Bronchial epithelial cell (primary cell): ENCODE measurements at places on chromosomes 3 and 15.

- no peak for DNase-seq
Measured at GRCh38 chr3:72312339-72312738, 527.4 kb upstream of the PROK2 start.

DNA sequence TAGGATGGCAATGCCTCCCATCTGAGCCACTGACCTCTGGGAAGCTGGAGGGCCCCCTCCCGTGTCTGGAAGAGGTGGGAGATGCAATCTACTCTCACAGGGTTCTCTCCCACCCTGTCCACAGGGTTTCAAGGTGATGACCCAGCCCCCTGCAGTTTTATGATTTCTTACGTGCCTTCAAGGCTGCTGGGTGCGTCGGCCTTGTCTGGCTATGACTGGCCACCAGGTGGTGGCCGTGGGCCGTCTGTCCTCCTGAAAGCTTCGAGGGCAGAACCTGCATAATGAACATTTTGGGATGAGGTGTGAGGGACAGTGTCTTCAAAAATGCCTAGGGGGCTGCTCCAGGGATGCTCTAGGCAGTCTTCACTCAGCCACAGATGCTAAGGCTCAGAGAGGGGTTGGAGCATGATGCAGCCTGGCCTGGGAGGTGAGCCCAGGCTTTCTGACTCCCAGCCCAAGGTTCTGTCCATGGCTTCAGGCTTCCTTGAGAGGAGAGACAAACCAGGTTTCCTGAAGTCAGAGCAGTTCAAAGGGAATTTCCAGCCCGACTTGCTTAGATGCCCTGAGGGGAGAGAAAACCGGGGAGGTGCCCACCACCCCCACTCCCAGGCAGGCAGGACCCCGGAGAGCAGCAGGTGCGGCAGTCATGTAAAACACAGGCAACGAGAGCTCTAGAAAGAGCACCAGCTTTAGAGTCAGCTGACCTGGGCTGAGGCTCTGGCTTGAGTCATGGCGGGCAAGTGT, 18.7 kb downstream of the ISG20 start:
- DNase-seq, result peak; percentile 44

- DNase-seq, result no peak
Measured at GRCh38 chr3:181066143-181067087, 76.9 kb upstream of the DNAJC19 start.

DNA sequence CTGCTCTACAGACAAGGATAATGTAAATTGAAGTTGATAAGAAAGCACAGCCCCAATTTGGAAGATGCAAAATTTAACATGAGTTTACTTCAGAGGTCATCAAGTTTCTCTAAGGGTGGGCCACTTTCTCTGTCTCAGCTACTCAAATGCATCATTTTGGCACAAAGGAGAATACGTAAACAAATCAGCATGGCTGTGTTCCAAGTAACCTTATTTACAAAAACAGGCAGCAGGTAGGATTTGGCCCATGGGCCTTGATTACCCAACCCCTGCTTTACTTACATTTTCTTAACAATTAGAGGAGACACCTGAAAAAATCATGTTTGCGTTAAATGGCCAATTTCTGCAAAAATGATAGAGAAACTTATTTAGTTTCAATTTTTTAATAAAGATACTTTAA, 181.7 kb downstream of the GBE1 start:
- no peak for DNase-seq

GRCh38 chr3:17195192-17195611, 310.4 kb downstream of the PLCL2 start:
- no peak for DNase-seq

GRCh38 chr3:151864423-151865101, 8.9 kb upstream of the SUCNR1 start:
- peak; percentile 87 for DNase-seq

- DNase-seq, result no peak
Measured at GRCh38 chr3:127137757-127138536, 55.0 kb upstream of the PRR23E start.

- DNase-seq, result no peak
Measured at GRCh38 chr3:73070675-73071575, 9.5 kb downstream of the EBLN2 start.

DNA sequence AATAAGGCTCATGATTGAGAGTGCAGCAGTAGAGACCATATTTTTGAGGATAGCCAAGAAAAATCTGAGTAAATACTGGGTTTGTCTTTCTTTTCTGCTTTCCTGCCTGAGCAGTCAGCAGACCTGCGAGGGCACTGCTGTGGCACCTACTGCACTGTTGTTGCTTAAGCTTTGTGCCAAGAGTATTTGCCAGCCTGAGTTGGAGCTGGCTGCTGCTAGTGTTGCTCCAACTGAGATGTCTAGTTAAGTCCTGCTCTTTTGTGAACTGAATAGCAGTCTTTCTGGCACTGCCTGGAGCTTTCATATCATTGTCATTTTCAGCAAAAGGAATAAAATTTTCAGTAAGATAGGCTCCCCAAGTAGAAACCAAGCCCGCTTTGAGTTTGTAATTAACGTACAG, 214.5 kb upstream of the P2RY1 start:
- no peak for DNase-seq

- DNase-seq, result peak; percentile 55
Measured at GRCh38 chr15:69424748-69425413, 10.7 kb downstream of the KIF23 start.

GRCh38 chr3:55426486-55426885, 60.6 kb downstream of the WNT5A start:
- no peak for DNase-seq

DNA sequence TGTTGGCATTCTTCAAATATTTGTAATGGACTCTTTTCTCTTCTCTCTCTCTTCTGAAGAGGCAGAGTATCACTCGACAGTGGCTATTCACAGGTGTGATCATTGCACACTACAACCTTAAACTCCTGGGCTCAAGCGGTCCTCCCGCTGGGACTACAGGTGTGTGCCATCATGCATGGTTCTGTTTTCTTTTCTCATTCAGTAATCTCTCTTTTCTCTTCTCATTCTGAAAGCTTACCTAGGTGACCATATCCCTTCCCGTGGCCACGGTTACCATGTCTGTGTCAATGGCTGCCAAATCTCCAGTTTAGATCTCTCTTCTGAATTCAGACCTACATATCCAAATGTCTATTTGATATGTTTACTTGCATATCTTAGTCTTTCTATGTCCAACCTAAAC, 96.3 kb downstream of the SOX2 start:
- no peak for DNase-seq

GRCh38 chr3:126501054-126501453, 16.5 kb downstream of the UROC1 start:
- no peak for DNase-seq

DNA sequence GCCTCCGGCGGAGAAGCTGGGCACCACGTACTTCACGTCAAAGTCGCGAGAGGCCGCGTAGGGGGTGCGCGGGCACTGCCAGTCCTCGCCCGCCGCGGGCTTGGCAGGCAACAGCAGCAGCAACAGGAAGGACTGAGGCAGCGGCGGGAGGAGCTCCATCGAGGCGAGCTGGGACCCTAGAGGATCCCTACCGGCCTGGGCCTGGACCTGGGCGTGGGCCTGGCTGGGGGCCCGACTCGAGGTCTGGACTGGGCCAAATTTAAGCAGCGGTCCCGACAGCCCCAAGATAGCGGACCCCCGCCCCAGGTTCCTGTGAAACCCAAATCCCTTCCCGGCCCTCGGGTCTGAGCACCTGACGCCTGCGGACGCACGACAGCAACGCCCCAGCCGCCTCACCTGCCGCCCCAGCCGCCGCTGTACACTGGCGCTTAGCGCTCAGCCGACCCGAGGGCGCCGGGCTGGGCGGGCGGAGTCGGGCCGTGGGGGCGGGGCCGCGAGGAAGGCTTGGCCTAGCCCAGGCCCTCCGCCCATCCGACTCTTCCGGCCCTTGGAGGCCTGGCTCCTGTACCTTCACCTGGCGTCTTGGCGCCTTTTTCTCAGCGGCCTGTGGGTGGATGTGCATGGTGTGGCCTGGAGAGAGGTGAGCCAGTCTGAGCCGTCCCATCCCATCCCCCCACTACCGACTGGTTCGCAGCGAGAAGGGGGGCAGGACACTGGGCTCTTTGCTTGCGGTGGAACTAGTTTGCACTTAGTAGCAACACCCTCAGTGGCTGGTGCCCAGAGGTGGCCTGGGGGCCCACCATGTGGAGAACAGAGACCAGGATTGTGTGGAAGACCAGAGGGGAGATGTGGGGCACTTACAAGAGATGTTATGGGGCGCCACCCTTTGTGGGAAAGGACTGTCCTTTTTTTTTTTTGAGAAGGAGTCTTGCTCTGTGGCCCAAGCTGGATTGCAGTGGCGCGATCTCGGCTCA, at the start of gene MST1R:
MST1R (minus strand) TSS at position 423 of the 974 bp plus-strand sequence; CDS start at position 159, 264 bp downstream.
- peak; percentile 82 for DNase-seq

- DNase-seq, result peak; percentile 29
Measured at GRCh38 chr15:100663086-100663914, 60.9 kb downstream of the ASB7 start.
